GM13976 (cell line): ENCODE measurements at places on chromosomes 7 and 10.

- DNase-seq, result no peak
These were observed 10.3 kb upstream of the TMEM168 start for GRCh38 chr7:112800486-112800885.

- DNase-seq, result no peak
These were observed 221.0 kb upstream of the KLF14 start for GRCh38 chr7:130954918-130955564.

DNA sequence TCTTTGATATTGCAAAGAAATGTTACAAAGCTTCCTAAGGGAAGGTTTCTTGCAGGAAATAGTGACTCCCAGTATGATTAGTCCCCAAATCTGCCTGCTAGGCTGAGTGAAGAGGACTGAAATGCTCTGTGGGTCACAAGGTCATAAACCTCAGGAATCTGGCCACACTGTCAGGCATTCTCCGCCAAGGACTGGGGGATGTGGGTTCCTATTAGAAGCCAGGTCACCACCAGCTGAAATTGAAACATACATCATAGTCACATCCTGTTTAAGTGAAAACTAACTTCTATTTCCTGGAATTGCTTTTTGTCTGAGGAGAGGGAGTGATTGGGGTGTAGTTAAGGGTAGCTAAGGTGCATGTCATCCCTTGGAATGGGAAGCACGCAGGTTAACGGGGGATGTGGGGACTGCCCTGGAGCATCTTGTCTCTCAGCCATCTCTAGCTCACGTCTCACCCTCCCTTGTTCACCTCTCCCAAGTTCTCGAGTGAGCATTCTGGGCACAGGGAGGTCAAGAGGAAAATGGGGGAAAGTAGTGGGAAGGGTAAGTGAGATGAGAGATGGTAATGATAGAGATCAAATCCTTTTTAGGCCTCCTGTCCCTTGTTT lies 12.0 kb upstream of the GSAP start:
- no peak for DNase-seq

DNA sequence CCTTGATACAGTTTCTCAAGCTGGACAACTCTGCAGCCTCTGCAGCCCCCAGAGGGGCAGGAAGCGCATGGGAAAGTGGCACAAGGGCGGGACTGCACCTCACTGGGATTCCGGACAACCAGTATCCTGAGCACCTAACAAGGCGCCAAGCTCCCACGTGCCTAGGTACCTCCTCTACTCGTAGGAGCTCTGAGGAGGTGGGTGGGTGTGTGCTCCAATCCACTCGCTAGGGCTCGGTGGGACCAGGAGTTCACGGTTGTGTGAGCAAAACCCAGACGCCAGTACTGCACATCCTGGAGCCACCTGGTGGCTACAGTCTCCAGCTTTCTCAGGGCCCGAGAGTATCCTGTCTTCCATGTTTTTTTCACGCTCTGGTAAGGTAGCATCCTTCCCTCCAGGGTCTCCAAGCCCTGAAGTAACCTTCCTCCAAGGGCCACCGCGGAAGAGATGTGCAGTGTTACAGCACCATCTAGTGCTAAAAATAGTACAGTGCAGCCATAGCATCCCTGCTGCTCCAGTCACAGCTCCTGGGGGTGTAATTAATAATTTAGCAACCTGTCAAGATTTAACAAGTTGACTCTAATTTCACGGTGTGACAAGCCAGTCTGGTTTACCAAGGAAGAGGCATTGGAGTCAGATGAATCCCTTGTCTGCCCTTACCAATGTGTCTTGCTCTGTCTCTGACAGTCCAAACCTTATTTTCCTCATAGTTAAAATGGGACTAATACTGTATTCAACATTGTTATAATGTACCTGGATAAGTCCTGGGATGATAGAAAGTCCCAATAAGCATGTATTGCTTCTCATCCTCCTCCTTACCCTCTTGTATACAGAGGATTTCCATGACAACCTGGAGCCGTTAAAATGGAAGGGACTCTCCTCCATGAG lies 70.4 kb downstream of the HERPUD2 start:
- DNase-seq, result peak; percentile 71

DNA sequence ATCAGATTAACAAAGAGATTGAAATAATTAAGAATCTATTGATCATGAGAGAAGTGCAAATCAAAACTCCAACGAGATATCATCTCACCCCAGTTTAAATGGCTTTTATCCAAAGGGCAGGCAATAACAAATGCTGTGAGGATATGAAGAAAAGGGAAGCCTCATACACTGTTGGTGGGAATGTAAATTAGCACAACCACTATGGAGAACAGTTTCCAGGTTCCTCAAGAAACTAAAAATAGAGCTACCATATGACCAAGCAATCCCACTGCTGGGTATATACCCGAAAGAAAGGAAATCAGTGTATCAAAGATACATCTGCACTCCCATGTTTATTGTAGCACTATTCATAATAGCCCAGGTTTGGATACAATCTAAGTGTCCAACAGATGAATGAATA lies 13.8 kb downstream of the FGL2 start:
- no peak for DNase-seq

DNA sequence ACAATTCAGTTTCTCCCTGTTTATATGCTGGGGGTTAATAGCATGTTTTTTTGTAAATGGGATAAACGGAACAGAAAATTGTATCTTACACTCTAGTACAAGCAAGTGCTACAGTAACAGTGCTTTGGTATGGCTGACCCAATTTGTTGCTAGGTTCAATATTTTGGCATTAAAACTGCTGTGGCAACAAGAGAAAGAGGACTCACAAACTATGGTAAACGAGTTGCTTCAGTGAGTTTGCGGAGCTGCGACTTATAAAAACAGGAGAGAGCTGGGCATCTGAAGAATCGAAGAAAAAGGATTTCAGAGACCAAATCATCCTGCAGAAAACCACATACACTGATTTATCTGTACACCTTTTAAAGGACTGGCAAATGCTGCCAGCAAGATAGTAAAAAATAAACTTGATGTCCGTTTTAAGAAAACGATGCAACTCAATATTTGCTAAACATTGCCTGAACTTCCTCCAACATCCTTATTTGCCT lies 2.2 kb downstream of the GLUD1 start:
- DNase-seq, result no peak

GRCh38 chr10:44966816-44967509 lies 7.4 kb downstream of the RASSF4 start:
- no peak for DNase-seq
